Cortex of kidney (tissue), 1 donor: ENCODE measurements at places on chromosomes 3 and 15.
A peak's percentile ranks its signal among the peaks of the same experiment; 100 is the strongest.

DNA sequence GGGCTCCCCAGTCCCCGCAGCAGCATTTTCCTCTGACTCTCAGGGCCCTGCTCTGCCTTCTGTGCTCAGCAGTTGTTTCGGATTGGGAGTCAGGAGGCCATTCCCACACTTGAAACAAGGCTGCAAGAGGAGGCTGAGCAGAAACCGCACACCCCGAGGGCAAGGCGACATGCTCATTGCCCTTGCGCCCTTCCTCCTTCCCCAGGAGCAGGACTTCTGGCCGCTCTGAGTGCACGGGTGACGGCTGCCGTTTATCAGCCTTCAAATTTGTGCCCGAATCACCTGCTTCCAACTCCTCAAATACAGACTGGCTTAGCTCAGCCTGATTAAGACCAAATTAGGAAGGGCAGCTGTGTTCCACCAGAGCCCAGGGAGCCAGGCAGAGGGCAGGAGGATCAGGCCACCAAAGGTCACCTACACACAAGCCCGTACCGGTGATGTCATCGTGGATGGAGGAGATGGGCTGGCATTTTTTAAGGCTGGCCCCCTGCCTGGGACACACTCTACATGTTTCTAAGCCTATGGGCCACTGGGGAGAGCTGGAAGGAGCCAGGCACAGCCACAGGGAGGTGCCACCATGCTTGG lies 38.1 kb downstream of the TM2D3 start:
- no peak for DNase-seq

DNA sequence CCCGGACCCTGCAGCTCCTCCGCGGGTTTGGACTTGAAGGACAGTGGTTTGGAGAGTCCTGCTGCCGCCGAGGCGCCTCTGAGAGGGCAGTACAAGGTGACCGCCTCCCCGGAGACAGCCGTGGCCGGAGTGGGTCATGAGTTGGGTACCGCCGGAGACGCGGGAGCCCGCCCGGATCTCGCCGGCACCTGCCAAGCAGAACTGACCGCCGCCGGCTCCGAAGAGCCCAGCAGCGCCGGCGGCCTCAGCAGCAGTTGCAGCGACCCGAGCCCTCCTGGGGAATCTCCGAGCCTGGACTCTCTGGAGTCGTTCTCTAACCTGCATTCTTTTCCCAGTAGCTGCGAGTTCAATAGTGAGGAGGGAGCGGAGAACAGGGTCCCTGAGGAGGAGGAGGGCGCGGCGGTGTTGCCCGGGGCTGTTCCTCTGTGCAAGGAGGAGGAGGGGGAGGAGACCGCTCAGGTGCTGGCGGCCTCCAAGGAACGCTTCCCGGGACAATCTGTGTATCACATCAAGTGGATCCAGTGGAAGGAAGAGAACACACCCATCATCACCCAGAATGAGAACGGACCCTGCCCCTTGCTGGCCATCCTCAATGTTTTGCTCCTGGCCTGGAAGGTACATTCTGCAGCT lies 634 bp downstream of the MINDY2 start:
- peak; percentile 52 for DNase-seq

GRCh38 chr3:32181365-32181764 lies 57.1 kb upstream of the CMTM8 start:
- DNase-seq: no peak

DNA sequence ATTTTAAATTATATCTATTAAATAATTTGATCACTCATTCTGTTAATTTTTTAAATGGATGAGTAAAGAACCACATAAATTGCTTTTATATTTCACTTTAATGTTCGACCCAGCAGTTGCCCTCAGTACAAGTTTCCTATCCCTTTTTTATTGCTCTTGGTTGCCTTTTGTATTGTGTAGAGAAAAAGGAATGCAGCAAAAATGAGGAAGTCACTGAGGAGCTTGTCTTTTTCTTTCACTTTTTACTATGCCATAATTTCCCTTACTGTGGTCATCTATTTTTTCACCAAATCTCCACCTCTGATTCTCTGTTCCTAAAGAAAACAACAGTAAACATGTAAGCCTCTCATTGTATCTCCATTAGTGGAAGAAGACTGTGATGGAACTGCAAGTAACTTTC lies 122.7 kb downstream of the B3GALNT1 start:
- no peak for DNase-seq

DNA sequence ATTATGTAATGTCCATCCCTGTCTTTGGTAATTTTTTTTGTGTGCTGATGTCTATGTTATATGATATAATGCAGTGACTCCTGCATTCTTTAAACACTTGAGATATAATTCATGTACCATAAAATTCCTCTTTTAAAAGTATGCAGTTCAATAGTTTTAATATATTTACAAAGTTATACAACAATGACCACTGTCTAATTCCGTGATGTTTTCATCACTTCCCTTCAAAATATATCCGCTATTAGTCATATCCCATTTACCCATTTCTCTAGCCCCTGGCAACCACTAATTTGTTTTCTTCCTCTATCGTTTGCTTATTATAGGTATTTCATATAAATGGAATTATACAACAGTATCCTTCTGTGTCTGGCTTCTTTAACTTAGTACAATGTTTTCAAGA lies 64.9 kb upstream of the SUCLG2 start:
- no peak for DNase-seq

DNA sequence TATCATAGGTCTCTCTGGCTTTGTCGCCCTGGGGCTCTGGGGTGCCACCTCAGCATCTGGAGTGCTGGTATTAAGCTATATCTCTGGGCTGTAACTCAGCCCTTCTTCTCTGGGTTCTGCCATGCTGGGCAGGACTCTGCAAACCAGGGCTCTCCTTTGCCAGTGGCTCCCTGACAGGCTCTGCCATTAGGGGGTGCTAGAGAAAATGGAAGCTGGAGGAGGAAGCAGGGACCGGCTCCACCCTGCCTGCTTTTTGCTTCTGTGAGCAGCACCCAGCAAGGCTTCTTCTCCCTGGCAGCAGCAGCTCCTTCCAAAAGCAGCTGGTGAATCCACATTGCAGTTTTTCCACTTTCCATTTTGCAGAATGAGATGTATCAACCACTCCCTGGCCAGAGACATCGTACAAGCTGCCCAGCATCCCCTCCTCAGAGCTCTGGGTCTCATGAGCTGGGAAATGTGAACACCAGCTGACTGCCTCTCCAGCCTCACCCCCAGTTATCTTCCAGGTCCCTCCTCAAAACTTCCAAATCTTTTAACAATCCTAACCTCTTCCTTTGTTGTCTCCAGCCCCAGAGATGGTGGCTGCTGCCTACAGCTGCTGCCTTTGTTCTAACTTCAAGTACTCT lies 165.0 kb downstream of the ABHD5 start:
- DNase-seq: no peak

DNA sequence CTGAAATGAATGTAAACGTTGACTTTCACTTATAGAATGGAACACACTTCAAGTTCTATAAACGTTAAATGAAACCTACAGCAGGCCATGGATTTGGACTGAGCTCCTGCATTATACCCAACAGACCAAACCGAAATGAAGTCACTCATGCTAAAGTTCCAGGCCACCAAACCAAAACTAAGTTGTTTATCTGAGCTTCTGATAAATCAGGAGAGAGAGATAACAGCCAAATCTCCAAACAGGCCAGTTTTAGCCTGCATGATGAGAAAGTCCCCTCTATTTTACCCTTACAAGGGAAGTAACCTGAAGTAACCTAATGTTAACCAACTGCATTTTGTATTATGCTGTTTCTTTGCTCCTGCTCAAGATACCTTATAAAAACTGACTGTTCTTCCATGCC lies 44.5 kb downstream of the DCUN1D1 start:
- DNase-seq: no peak

GRCh38 chr15:38818157-38818790 lies 253.7 kb upstream of the RASGRP1 start:
- no peak for DNase-seq

DNA sequence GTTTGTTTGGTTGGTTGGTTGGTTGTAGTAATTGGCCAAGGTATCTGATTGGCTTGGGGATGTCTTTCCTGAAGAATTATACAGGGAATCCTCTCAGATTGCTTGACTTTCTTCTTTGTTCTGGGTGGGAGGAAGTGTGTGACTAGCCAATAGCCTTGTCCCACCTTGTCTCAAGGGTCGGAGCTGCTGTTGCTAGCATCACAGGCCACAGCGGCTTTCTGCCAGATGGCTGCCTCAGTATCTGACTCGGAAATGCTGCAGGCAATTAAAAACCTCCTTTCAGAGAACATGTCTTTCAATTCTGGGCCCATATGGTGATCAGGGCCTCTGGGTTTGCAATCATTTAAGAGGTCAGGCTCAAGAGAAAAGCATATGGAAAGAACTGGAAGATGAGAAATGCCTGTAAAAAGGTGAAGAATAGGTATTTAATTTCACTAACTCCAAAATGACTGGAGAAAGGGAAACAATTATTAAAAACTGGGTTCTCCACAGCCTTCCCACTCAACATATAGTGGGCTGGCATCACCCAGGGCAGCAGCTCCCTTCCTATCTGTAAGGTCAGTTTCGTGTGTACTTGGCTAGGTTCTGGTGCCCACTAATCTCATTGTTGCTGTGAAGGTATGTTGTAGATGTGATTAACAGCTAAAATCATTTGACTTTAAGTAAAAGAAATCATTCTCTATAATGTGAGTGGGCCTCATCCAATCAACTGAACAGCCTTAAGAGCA lies 32.4 kb downstream of the TGFBR2 start:
- no peak for DNase-seq

DNA sequence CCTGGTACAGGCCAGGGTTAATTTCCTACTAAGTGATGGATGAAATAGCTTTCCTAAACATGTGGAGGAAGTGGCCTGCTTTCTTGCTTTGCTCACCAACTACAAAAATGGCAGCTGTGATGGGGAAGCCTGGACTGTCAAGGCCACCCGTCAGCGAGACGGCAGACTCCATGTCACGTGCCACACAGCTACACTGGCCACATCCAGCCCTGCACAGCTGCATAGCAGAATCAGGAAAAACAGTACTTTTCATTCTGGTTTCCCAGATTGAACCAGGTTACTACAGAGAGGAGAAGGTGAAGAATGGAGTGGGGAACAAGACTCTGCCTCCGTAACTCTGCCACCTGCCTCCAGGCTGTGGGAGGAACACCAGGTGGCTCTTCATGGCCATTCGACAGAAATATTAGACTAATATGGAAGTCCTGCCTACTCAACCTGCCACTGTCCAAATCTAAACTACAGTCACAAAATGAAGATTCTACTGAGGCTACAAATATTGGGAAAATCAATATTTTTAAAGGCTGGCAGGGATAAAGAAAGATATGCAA lies 174.3 kb downstream of the MAGI1 start:
- no peak for DNase-seq
